Stimulated activated CD8-positive, alpha-beta memory T cell treated with anti-CD3 and anti-CD28 coated beads, Interleukin-4, amount 100 ng/mL, for 1 hour (primary cell): ENCODE measurements at places on chromosomes 16 and 17.

DNA sequence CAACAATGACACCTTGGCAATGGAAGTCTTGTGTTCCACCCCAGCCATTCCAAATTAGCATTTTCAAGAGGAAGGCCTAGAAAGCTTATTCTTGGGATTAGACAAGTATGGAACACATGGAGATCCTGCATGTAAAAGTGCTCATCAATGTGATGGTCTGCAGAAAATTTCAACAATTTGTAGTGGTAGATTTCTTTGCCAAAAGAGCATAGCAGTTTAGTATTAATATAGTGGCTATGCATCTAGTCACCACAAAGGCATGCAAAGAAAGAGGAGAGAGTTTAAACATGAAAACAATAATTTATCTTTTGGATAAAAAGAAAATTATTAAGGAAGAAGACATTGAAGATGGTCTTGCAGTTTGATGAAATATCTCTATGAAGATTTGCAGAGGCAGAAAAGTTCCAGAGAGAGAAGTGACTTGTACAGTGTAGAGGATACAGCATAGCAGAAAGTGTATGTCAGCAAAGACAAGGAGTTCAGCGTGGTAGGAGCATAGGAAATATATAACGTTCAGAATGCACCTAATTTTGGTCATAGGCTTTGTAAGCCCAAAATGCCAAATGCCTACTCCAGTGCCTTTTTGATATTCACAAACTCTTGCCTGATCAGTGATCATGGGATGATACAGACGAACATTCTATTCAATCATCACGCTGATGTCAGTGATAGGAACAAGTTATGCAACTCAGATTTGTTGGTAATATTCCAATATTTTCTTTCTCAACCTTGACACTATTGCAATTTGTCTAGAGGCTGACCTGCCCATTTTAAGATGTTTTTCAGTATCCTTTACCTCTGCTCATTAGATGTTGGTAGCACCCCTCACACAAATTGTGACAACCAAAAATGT is 727.9 kb upstream of the SOX9 start:
- DNase-seq = no peak

DNA sequence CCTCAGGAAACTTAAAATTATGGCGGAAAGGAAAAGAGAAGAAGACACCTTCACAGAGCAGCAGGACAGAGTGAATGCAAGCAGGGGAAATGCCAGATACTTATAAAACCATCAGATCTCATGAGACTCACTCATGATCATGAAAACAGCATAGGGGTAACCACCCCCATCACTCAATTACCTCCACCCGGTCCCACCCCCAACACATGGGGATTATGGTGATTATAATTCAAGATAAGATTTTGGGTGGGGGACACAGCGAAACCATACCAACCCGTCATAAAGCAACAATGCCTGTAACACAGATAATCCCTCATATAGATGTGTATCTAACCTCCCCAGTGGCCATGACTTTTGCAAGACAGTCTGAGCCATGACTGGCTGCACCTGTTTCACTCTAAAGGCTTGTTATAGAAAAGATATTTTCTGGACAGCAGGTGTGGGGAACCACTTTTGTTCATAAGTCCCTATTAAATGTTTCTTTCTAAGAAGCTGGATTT is 7.0 kb upstream of the GSDMA start:
- no peak for DNase-seq

- DNase-seq = no peak
Measured at GRCh38 chr17:58615768-58616659, 75.8 kb downstream of the TEX14 start.

DNA sequence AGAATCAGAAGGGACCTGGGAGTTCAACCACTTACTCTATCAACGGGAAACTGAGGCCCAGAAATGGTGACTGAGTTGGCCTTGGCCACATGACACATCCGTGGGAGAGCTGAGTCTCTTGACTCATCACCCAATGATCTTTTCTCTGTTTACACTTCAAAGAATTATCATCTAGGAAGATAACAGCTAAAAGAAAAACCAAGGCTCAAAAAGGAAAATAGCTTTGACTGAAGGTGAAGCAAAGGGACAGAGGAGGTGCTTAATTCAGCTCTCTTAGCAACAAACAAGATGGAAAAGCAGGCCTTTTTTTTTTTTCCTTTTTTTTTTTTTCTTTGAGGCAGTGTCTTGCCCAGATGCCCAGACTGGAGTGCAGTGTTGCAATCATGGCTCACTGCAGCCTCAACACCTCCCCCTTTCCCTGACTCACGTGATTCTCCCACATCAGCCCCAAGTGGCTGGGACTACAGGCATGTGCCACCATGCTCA is 16.7 kb downstream of the ERCC4 start:
- DNase-seq = no peak

- no peak for DNase-seq
Measured at GRCh38 chr17:1385861-1386260, 14.2 kb downstream of the YWHAE start.

DNA sequence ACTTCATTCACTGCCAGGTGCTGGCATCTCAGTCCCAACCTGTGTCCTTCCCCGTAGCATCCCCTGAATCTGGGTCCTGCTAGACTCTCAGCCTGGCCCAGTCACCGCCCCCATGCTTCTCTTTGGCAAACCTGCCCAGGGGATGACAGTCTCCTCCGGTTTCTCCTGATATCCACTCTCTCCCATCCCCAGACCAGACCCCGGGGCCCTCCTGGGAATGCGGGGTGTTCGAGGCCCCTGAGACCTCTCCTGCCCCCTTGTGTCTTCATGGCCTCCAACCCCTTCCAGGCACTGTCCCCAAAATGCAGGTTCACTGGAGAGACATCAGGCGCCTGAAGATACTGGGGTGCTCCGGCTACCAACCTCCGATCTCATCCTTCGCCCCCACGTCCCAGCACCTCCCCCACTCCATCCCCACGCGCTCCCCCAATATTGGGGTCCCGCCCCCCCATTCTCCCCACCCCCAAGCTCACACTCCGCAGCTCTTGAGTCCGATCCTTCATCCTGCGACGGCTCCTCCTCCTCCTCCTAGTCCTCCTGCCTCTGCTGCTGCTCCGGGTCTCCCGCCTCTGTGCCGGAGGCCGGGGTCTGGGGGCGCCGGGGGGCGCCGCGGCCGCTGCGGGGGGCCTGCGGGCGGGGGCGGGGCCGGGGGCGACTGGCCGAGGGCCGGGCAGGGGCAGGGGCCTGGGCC is 399 bp downstream of the STX1B start:
- no peak for DNase-seq

DNA sequence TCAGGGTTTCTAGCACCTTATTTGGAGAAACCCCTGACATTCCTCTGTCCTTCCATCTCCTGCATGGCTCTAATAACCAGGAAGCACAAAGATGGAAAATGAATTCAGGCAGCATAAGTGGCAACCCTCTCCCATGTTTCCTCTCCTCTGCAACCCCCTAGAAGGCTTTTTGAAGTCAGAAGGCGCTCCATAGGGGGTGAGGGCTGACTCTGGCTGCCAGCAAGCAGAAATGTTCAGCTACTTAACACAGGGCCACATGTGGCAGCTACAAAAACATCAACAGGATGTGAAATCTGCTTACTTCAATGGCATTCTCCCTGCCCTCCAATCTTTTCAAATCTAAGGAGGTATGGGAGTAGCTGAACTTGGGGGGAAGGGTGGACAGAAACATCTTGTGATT is 55.2 kb upstream of the IRX5 start:
- no peak for DNase-seq

DNA sequence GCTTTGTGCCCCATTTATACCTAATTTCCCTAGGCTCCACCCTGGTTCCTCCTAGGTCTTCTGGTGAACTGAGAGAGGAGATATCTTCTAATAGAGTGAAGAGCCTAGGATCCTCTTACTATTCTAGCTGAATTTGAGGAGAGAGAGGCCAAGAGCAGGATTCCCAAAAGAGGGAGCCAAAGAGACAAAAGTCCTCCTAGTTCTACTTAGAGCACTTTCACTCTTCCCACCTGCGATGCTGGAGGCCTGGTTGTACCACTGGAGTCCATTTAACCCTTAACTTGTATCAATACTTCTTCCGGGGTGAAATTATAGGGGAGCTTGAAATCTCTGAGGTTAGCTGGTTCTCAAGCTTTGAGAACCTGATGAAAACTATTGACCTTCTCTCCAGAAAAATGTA is 3.4 kb upstream of the SSH2 start:
- no peak for DNase-seq

GRCh38 chr17:19900809-19901208 is 33.1 kb upstream of the ULK2 start:
- no peak for DNase-seq

DNA sequence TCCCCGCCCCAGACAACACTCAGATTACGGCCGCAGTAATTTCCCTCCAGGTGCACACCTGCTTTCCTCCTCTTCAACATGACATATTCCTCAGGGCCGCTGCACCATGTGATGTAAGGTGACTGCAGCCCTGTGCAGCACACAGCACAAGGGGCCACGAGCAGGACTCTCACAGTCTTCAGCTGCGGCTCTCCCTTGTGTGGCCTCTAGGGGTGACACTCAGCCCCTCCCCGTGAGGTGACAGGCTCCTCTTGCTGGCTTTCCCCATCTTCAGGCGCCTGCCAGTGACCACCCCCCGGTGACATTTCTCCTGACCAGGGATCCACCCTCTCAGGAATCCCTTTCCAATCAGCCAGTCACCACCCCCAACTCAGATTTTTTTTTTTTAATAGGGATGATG is 31.3 kb upstream of the ABCC3 start:
- DNase-seq = no peak

- no peak for DNase-seq
Measured at GRCh38 chr16:23343643-23344612, 41.8 kb downstream of the SCNN1B start.

- no peak for DNase-seq
Measured at GRCh38 chr16:75555213-75555706, 792 bp downstream of the TMEM231 start.

GRCh38 chr16:70529051-70529777 is 5.6 kb downstream of the SF3B3 start:
- DNase-seq = no peak

- DNase-seq = no peak
Measured at GRCh38 chr16:20673882-20674683, 23.4 kb downstream of the ACSM1 start.
